ENCODE measurements at places on chromosomes 13 and 19.

DNA sequence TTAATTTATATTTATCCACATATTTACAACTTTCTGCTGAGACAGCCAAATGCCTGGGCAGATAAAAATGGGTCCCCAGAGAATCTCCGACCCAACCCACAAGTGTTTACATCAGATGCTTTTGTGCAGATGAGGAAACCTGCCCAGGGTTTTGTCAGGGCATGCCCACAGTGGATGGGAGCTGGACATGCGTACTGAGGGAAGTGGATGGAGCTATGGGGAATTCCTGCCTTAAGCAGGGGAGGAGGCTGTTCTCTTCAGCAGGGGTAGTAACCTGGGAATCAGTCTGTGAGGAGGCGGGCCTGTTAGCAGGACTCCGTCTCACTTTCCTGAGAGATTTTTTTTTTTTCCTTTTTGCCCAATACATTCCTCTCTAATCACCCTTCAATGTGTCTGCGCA lies 122.9 kb downstream of the RFC3 start:
- no peak for DNase-seq

DNA sequence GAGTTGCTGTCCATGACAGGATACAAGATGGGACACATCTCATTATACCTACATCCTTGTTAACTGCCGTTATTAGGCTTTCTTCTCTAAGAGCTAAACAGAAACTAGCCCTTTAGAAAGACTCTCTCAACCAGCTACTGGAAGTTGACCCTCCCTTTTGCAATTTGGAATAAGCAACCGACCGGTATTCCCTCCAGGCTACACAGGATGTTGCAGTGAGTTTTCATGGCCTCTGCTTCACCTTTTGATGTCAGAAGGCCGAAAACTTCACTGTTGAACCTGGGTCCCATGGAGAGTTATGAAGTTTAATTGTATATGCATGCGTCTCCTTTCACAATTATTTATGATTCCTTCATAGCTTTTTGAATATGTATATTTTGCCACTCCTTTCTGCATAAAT lies 1042.5 kb upstream of the SPRY2 start:
- DNase-seq: no peak

DNA sequence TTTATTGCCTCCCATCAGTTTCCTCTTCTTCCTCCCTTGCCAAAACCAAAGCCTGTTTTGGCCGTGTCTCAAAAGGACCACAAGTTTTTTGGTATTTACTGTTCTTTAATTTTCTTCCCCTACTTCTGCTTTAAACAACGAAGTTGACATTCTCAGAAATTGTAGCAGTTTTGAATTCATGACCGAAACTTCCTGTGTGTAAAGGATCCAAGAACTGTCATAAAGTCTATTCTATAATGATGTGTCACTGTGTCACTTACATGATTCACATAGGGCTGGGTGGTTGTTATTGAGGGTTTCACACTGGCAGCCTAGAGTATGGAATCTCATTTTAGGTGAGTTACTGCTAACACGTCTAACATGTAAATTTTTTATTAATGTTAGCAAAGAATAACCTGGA lies 741.0 kb upstream of the KLHL1 start:
- DNase-seq: no peak

GRCh38 chr19:58562122-58563033 lies 4.0 kb upstream of the UBE2M start:
- no peak for DNase-seq

GRCh38 chr13:114140131-114140905 lies 7.9 kb upstream of the RASA3 start:
- DNase-seq: no peak

DNA sequence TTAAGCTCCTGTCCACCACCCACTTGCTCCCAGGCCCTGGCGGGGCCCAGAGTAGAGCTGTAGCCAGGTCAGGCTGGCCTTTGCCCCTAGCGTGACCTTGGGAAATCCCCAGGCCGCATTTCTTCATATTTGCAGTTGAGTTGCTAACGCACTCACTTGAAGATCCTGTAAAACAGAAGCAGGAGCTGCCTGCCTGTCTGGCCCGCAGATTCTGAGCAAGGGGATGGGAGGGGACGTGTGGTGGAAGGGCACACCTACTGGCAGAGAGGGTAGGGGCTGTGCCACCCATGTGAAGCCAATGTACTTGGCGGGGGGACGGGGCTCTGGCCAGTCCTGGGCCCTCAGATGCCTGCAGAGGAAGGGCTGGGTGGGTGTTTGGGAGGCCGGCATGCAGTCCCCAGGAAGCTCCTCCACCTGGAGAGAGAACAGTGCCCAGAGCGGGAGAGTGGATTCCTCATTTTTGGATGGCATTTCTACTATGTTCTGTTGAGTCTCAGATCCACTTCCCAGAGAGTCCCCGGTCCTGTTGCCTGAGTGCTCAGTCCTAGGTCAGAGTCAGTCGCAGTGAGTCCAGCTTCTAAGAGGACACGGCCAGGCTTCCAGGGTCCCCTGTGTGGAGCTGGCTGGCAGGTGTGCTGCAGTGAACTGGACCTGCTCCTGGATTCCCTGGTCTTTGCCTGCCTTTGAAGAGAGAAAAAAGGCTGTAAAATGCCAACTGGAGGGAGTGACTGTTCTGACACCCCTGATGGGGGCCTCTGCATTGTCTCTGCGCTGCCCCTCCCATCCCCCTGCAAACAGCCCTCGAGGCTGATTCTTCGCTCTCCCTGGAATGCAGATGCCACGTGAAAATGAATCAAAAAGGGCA lies 62.9 kb downstream of the GGACT start:
- DNase-seq: no peak

GRCh38 chr13:42717176-42717575 lies 64.2 kb upstream of the FAM216B start:
- DNase-seq: no peak

DNA sequence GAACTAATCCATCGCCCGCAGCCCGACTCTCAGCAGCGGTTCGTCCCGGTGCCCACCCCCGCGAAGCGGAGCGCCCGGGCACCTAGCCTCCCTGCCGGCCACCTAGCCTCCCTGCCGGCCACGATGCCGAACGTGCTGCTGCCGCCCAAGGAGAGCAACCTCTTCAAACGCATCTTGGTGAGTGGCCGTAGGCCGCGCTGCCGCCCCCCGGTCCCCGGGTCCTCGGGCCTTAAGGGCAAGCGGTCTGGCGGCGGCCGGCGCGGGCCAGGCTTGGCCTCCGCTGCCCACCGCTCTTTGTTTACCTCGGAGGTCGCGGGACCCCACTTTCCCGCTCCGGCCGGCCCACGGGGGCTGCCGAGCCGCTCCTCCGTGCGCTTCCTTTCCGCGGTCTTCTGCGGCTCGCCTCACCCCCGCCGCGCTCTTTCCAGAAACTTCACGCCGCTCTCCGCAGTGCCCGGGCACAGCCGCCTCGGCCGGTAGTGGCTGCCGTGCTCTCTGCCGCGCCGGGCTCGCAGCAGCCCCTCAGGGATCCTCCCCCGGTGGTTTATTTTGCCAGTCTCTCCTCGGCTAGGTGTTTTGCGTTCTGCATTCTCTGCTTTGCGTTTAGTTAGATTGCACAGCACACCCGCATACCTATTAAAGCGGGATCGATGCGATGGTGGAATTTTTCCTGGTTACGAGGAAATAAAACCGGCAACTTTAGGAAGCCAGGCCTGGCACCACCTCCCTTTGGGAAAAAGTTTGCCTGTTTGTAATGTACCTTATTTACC lies 524 bp downstream of the NAA16 start:
- peak; percentile 35 for DNase-seq

GRCh38 chr19:54708781-54709180 lies 15.5 kb upstream of the KIR3DL3 start:
- DNase-seq: no peak

DNA sequence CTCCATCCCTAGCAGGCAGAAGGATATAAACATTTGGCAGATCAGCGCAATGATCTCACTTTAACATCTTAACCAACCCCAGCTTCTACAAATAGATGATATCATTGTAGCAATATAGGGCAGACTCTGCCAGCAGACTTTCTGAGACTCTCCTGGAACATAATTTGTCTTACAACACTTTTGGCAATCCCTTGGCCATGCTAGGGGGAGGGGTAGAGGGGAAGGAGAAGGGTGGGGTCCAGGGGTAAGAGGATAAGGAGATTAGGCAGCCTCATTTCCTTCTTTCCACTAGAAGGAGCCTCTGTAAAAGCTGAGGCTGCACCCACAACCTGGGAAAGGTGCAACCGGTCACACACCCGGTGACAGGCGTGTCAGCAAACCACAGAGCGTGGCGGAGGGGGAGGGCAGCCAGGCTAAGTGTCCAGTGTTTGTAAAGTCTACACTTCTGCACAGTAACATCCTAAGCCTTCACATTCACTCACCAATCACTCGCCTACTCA lies 8.7 kb upstream of the UBAC2 start:
- no peak for DNase-seq

DNA sequence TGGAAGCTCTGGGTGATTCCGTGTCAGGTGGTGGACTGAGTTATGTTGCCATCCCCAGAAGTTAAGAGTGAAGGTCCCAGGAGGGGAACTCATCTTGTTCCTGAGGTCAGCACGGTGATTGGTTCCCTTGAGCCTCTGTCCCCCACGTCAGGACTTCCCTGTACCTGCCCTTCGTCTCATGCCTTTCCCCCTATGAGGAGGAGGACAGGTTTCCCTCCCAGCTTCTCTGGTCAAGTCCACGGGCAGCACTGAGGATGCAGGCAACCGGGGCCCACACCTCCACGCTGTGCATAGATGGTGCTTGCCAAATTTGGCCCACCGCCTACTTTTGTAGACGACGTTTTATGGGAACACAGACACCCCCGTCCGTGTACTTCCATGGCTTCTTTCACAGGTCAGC lies 42.7 kb downstream of the TEX29 start:
- DNase-seq: no peak

DNA sequence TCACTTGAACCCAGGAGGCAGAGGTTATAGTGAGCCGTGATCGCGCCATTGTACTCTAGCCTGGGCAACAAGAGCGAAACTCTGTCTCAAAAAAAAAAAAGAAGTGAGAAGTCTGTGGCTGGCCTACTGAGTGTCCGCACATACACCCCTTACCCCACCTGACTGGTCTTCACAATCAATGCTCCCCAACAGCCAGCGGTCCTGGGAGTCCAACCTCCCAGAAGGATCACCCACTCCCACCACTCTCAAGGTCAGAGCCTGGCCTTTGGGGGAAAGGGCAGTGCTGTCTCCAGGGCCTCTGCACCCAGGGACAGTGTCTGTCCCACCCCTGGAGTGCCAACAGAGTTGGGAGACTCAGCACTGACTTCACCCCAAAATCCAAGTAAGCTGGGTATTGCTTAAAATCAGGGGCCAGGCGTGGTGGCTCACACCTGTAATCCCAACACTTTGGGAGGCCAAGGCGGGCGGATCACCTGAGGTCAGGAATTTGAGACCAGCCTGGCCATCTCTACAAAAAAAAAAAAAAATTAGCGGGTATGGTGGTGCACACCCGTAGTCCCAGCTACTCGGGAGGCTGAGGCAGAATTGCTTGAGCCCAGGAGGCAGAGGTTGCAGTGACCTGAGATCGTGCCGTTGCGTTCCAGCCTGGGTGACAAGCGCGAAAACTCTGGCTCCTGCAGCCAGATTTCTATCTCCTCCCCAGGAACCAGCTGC lies 2.3 kb upstream of the CD320 start:
- DNase-seq: no peak

GRCh38 chr19:19271828-19272599 lies 1.1 kb downstream of the TM6SF2 start:
- DNase-seq: no peak

Measured in stimulated activated CD8-positive, alpha-beta memory T cell treated with anti-CD3 and anti-CD28 coated beads, Interleukin-2, amount 100 ng/mL, for 1 hour (primary cell).